Natural killer cell (primary cell): ENCODE measurements at places on chromosomes 5 and 9. TPM values are rescaled to one million over a fixed set of nuclear protein-coding genes. Genes with fewer than 3 reads are reported as not detected.

PRRX2 gene
- total RNA-seq = not detected

CARD9 gene
- total RNA-seq = 4.2 TPM

IL4 gene
- 8.1 TPM for total RNA-seq

RAPGEF6 gene
- total RNA-seq = 30.1 TPM

OR1J2 gene
- total RNA-seq = not detected

PCDHA10 gene
- not detected for total RNA-seq

CXCL14 gene
- total RNA-seq = not detected

OLFM1 gene
- total RNA-seq = not detected

INSL6 gene
- total RNA-seq = not detected

TRIM36 gene
- 0.38 TPM for total RNA-seq

DEPDC1B gene
- total RNA-seq = 1.2 TPM

FAM81B gene
- not detected for total RNA-seq

DNA sequence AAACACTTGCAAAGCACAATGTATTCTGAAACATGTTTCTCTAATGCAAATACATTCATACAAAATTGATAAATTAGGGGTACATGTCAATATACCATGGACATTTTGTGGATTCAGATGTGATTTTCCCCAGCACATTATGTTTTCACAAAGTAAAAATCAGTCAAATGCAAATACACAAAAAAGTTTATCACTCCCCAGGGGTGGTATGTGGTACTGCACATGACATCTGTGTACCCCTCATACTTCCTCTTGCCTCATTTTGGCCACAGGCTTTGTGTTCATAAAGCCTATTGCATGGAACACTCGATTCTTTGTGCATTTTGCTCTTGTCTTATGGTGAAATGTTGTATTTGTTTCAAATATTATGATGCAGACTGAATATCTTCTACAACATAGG lies 116.8 kb upstream of the PDE4D start:
- no peak for DNase-seq

- DNase-seq = no peak
These were observed 86.9 kb downstream of the ATG10 start for GRCh38 chr5:82058710-82059109.

DNA sequence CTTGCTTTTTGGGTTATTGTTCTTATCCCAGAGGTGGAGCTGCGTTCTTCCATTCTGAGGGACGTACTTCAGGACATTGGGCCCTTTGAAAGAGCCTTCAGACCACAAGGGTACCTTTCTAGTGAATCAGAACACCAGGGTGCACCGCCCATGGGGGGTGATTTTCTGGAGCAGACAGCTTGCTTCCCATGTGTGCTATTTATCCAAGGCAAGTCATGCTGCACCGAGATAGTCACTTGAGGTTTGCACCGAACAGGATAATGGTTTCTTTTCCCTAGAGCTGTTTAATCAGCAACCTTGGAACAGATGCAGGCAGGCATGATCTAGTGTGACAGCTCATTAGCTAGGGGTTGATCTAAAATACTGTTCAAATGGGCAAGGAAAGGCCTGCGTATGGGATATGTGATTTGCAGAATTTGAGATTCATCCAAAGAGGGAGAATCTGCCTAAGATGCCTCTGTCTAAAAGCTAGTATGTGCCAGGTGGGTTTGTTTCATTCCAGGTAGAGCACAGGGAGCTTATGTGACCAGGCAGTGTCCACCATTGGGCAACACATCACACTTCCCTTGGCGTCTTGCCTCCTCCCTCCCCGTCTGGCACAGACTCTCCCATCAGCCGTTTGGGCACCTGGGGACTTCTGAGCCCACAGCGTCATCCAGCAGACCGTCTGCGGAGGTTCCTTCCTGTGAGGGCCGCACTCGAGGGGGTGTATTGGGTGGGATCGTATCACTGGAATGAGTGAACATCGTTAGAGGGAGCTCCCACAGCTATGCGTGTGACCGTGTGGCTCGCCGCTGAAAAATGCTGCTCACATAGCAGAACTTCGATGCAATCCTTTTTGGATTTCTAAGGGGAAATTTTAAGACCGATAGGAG lies 23.0 kb downstream of the ABL1 start:
- DNase-seq = no peak

DNA sequence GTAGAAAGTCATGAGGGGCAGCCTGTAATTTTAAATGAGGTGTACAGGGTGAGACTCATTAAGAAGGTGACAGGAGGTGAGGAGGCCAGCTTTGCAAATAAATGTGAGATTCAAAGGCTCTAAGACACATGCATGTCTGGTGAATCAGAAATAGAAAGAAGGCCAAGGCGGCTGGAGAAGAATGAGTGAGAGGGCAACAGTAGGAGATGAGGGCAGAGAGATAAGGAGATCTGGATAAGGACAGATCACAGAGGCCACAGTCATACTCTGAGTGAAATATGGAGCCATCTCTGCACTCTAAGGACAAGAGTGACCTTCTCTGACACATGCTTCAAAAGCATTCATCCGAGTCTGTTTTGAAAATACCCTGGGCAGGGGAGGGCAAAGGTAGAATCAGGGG lies 90.7 kb downstream of the RAD23B start:
- no peak for DNase-seq

DNA sequence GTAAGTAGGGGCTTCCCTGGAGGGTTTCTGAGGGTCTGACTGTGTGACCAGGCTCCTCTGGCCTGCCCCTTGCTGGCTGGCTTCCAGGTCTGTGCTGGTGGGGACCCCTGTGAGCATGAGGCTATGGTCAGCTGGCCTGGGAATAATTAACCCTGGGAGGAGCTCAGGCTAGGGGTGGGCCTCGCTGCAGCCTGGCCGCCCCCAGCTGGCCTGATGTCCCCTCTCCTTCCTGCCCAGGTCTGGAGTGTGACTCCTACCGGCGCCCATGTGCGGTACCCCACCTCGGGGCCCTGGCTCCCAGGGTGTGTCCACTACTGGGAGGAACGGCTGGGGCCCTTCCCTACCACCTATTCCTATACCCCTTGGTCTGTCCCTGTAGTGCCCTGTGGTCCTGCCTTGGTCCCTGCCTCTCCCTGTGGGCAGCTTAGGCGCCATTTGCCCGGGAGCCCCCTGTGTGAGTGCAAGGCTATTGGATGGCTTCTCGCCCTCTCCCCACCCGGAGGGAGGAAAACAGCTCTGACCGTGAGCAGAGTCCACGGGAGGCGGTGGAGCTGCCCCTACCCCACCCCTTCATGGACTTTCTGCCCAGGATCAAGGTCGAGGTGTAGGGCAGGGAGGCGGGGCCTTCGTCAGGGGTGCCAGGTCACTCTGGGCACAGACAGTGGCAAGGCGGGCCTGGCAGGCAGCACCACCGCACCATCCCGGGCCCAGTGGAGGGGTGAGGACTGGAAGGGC lies 9.4 kb downstream of the RXRA start:
- no peak for DNase-seq

DNA sequence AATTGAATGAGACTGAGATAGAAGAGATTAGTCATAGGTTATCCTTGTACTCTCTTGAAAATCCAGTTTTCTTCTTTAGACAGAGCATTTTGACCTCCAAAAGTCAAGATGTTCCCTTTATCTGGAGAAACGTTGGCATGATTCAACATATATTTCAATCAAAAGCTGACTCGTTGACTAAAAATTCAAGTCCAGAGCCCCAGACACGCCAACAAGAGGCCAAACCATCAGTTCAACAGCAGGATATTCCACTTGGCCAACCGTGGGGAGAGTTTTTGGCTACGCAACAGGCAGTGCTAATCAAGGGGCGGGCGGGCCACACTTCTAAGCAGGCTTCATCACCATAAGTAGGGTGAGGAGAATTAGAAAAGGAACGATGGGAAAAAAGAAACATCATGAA lies 119.1 kb downstream of the SLIT3 start:
- DNase-seq = no peak

- DNase-seq = no peak
These were observed 226.8 kb downstream of the TMEM167A start for GRCh38 chr5:82850393-82850792.

- DNase-seq = no peak
These were observed 270.2 kb downstream of the ELAVL2 start for GRCh38 chr9:23555851-23556250.

GRCh38 chr9:110083866-110084265 lies 124.1 kb downstream of the C9orf152 start:
- DNase-seq = no peak

DNA sequence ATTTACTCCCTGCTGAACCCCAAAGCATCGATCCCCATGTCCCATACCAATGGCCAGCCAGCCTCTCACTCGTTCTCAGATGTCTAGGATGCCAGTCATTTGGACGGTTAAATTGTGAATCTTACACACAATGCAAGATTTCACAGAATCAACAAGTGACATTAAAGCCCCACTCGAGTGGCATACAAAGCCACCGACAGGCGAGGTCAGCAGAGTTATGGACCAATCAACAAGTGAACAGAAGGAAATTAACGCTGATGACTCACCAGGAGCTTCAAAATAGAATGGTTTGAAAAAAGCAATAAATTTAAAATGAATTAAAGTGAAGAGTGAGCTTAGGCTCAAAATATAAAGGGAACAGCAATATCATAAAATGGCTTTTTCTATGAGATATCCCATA lies 8.2 kb upstream of the RUFY1 start:
- DNase-seq = no peak

- DNase-seq = no peak
These were observed 3.4 kb downstream of the CLINT1 start for GRCh38 chr5:157855404-157855994.

DNA sequence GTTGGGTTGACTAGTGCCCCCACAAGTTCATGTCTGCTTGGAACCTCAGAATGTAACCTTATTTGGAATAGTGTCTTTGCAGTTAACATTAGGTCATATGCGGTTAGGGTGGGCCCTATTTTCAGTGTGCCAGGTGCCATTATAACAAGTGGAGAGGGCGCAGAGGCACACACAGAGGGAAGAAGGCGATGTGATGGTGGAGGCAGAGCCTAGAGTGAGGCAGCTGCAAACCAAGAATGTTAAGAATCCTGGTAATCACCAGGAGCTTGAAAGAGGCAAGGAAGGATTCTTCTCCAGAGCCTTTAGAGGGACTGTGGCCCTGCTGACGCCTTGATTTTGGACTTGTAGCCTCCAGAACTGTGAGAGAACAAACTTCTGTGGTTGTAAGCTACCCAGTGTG lies 10.9 kb downstream of the GPR107 start:
- no peak for DNase-seq

- no peak for DNase-seq
These were observed 138.3 kb downstream of the ZDHHC21 start for GRCh38 chr9:14554886-14555285.

- DNase-seq = no peak
These were observed 5.9 kb upstream of the CFAP90 start for GRCh38 chr5:7856855-7857254.

DNA sequence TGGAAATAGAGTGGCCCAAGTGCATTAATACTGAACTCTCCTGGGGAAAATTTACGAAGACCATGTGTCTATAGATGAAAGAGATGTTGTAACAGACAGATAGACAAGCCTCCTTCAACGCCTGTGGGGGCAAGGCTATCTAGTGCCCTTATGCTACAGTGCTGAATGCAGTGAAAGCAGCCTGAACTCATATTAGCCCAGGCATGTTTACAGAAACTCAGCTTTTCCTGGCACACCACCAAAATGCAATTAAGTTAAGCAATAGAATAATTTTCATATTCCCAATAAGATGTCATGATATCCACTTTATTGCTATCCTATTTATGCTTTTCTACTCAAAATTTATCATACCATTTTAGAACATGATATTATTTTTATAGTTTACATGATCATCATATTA lies 277.0 kb downstream of the DIRAS2 start:
- DNase-seq = no peak

DNA sequence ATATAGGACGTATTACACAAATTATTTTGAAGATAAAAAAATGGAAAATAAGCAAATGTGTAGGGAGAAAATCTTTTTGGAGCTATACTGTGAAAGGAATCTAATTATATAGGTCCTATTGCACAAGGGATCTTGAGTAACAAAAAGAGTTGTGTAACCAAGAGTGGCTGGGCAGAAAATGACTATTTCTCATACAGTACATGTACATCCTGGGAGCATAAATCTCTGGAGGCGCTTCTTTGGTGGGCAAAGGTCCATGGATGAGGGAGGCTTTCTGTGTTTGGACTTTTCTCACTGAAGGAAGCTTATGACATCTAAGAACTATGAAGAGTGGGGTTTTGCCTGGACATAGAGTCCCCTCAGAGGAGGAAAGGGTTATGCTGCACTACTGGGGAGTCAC lies 29.8 kb downstream of the ANKS6 start:
- DNase-seq = no peak

GRCh38 chr9:13550519-13550918 lies 271.0 kb upstream of the MPDZ start:
- no peak for DNase-seq

- DNase-seq = no peak
These were observed 138.7 kb downstream of the GABBR2 start for GRCh38 chr9:98570055-98570454.

- peak; percentile 59 for DNase-seq
These were observed 974 bp downstream of the C9orf40 start for GRCh38 chr9:74951725-74952151.

GRCh38 chr9:92808726-92809451 lies 44.3 kb upstream of the BICD2 start:
- peak; percentile 68 for DNase-seq

- no peak for DNase-seq
These were observed 66.9 kb downstream of the TLR4 start for GRCh38 chr9:117771136-117771535.

- DNase-seq = peak; percentile 47
These were observed 184.2 kb downstream of the EFNA5 start for GRCh38 chr5:107486489-107486888.

- DNase-seq = no peak
These were observed 1188.0 kb upstream of the CDH9 start for GRCh38 chr5:28226407-28226806.

- DNase-seq = no peak
These were observed 1.6 kb upstream of the FCN1 start for GRCh38 chr9:134919303-134919702.

- DNase-seq = no peak
These were observed 19.2 kb downstream of the ANKHD1 start for GRCh38 chr5:140420665-140421361.

DNA sequence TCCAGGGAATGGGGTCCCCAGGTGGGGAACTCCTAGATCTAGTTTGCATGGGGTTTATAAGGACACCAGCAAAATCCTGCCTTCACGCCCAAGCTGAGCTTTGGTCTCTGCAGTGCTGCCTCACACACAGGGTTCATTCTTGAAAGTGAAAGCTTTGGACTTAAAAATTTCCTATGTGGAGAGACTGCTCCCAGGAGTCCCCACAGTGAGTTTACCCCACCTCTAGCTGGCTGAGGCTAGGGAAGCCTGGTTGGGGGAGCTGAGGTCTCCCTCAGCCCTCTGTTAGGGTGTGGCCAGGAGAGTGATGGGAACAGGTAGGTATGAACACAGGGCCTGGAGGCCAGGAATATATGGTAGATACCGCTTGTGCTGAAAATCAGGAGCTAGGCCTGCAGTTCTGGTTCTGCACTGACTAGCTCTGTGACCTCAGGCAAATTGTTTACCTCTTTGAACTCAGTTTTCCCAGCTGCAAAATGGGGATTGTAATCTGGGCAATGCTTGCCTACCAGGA lies 41.5 kb upstream of the LARP1 start:
- no peak for DNase-seq

GRCh38 chr9:83047839-83048775 lies 14.8 kb downstream of the RASEF start:
- no peak for DNase-seq

- no peak for DNase-seq
These were observed 143.3 kb upstream of the SMARCA2 start for GRCh38 chr9:1871626-1872419.
